ENCODE measurements at places on chromosomes 2 and 18. TPM values are rescaled to one million over a fixed set of nuclear protein-coding genes. Genes with fewer than 3 reads are reported as not detected.

GRCh38 chr2:50388324-50388723 is 643.6 kb downstream of the NRXN1 start:
- H3K4me3 ChIP-seq: no peak overlapping the region
- no peak for DNase-seq
- no peak overlapping the region for H3K27ac ChIP-seq
- H3K27me3 ChIP-seq: no peaks in the 10 kb centered on the region
- no peaks in the 10 kb centered on the region for H3K4me1 ChIP-seq

- DNase-seq: no peak
- no peaks in the 10 kb centered on the region for H3K36me3 ChIP-seq
Observed at GRCh38 chr18:50560681-50561629, 1.1 kb downstream of the MAPK4 start.

DNA sequence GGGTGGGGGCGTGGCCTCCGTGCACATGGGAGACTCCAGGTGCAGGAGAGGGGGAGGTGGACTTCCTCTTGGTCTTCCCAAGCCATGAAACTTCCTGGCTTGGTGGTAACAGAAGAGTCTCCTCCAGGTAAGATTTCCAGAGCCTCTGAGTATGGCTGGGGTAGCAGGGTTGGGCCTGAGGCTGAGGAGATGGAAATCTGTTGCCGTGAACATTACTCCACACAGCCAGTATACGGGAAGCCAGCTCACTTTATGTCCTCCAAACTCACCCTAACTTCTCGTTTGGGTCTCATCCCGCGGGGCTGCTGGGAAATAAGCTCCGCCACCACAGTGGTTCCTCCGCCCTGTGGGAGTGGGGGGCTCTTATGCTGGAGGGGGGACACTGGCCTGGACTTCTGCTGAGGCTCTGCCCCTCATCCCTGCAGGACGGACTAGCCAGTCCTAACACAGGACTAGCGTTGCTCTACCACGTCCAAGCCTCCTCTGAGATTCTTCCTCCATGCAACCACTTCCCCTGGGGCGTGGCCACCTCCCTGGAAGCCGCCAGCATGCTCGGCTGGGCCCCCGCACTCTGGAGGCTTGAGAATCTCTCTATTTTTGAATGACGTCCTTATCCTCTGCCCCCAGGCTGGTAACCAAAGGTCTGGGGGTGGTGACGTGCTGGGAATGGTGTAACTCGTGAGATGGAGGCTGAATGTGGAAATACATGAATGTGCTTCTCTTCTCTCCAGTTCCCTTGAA is 777 bp upstream of the RAB17 start:
- DNase-seq: no peak
- no peaks in the 10 kb centered on the region for H3K36me3 ChIP-seq
- H3K27ac ChIP-seq: no peak overlapping the region
- H3K4me3 ChIP-seq: no peak overlapping the region

HOXD3 gene
- not detected for total RNA-seq

MROH2A gene
- total RNA-seq: not detected
